ENCODE measurements at places on chromosomes 7 and 10.

- H3K27ac ChIP-seq: no peak overlapping the region
- no peak overlapping the region for H3K4me3 ChIP-seq
- no peaks in the 10 kb centered on the region for H3K4me1 ChIP-seq
- no peak for DNase-seq
- no peaks in the 10 kb centered on the region for H3K27me3 ChIP-seq
Measured at GRCh38 chr10:10892290-10892875, 125.3 kb upstream of the CELF2 start.

DNA sequence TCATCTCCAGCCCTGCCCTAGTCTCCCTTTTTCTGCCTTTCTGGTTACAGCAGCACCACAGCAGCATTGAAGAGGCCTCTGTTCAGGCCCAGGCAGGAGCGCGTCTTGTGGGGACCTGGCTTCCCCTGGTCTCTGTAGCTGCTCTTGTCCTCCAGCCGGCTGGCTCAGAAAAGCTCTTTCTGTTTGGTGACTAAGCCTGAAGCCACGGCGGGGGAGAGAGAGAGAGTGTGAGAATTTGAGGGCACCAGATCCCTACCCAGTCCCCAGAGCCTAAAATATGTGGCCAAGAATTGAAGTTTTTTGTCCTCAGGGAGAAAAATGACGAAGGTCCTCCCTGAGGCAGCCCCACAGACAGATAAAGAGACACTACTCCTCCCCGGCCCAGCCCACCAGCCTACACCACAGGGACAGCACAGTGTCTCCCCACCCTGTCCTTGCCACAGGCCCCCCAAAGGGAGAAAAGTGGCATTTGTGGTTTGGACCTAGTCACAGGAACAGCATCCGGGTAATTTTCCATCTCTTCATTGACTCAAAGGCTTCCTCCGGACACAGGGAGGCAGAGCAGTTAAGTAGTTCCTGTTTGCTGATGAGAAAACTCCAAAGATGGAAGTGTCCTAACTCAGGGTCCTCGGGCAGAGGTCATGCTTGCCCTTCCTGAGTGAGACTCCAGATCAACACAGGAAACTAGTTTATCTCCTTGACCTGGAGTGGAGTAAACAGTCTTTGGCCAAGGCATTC, 13.3 kb upstream of the FAM180A start:
- H3K36me3 ChIP-seq: no peaks in the 10 kb centered on the region
- no peak for DNase-seq
- no peak overlapping the region for H3K27ac ChIP-seq
- H3K27me3 ChIP-seq: no peaks in the 10 kb centered on the region
- H3K4me1 ChIP-seq: no peaks in the 10 kb centered on the region
- no peak overlapping the region for H3K4me3 ChIP-seq

DNA sequence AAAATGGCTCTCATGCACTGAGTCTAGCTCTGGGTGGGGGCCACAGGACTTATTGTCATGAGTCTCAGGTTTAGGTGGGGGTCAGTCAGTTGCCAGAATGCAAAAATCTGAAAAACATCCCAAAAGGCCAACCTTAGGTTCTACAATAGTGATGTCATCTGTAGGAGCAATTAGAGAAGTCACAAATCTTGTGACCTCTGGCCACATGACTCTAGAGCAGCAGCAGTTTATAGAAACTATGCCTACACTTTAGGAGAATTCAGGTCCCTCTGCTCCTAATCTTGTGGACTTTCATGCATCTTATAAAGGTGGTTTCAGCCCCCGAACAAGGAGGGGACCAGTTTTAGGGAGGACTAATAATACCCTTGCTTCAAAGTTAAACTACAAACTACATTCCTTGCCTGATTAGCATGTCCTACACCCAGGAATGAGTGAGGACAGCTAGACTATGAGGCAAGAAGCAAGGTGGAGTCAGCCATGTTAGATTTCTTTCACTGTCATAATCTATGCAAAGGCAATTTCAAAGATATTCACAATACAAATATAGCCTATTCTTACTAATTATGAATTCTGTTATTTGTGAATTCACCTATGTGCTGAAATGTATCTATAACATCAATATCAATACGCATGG, 123.5 kb upstream of the ADCY1 start:
- no peak overlapping the region for H3K4me3 ChIP-seq
- DNase-seq: no peak
- no peaks in the 10 kb centered on the region for H3K36me3 ChIP-seq
- H3K4me1 ChIP-seq: no peaks in the 10 kb centered on the region

DNA sequence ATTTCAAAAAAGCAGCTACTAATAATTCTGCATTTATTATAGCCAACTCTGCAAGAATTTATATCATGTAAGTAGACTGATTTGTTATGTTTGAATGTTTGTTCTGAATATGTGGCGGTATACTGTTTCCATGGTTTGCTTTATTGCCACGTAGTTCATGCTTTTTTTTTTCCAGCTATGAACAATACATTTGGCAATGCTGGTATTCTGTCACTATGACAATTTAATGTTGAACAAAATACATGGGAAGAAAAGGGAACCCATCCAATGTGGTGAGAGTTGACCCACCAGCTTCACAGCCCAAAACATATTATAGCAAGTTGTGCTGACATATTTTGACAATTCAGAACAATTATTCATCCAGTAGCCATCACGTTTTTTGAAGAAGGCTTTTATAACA, 145.6 kb downstream of the CCDC71L start:
- H3K4me3 ChIP-seq: no peak overlapping the region
- no peak for DNase-seq
- no peaks in the 10 kb centered on the region for H3K36me3 ChIP-seq
